ENCODE measurements at places on chromosomes 12 and 14.

DNA sequence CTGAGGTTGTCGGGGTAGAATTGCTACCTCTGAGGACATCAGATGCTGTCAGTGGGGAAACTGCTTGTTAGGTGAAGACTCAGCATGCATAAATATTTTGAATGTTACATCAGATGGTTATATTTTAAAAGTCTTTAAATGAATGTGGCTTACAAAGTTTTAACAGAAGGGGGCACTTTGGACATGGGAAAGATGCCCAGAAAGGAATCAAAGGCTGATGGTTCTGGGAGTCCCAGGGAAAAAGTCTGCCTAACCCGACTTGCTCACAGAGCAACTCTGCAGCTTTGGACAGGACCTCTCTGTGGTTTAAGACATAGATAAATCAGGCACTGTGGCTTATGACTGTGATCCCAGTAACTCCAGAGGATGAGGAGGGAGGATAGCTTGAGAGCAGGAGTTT, 474.9 kb downstream of the ATP23 start:
- DNase-seq = peak; percentile 91

DNA sequence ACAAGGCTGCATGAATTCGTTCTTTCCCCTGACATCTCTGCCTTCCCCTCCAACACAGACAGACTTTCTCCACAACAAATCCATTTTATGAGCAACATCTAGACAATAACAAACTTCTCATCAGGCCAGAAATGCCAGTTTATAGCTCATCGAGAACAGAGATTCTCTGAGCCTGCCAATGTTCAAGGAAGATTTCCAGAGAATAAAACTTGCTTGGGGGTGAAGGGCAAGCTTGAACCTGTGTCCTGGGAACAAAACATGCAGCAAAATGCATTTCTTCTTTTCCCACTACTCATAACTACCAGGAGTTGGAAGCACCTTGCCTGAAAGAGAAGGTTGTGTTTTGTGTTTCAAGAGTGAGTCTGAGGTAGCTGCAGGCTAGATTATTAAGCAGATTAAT, 6.8 kb downstream of the MAP1LC3B2 start:
- DNase-seq = no peak

DNA sequence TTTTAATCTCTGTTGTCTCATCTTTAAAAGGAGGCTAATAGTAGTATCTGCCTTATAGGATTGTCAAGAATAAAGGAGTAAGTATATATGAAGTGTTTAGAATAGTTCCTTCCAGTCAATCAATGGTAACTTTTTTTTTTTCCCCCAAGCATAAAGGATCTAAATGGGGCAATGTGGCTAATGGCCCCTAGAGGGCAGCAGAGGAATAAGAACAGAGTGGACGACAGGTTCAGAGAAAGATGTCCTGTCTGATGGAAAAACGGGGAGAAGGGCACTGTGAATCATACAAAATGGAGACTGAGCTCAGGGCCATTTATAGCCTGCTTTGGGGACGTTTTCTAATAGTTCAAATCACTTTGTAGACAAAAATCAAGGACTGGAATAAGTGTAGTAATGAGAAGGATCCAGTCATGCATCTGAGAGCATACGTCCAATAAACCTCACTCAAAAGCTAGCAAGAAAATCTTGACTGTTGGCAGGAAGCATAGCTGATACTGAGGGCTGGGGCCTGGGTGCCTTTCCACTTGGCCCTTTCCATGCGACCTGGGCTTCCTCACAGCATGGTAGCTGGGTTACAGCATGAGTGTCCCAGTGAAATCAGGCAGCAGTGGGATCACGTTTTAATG, 51.3 kb downstream of the IFNG-AS1 start:
- DNase-seq = peak; percentile 77

GRCh38 chr12:56220611-56221231, 1.0 kb downstream of the RNF41 start:
- DNase-seq = peak; percentile 53

DNA sequence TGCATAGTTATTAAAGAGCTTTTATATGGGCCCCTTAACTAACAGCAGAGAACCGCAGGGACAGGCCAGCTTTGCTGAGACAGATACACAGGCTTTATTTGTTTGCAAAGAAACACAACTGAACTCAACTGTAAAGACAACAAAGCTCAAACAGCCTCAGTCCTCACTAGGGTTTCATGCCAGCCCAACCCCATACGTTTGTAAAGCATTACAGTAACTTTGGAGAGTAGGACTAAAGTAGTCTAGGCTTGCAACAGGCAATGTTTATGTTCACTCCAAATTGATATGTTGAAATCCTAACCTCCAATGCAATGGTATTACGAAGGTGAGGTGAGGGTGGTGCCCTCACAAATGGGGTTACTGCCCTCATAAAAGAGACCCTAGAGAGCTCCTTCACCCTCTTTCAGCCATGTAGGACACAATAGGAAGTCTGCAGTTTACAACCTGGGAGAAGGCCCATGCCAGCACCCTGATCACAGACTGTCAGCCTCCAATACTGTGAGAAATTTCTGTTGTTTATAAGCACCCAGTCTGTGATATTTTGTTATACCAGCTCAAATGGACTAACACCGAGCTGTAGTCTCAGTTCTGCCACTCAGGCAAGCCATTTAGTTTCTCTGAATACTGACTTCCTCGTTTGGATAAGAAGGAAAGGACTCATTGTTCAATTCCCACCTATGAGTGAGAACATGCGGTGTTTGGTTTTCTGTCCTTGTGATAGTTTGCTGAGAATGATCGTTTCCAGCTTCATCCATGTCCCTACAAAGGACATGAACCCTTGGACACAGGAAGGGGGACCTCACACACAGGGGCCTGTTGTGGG, 35.2 kb downstream of the PPM1H start:
- no peak for DNase-seq

DNA sequence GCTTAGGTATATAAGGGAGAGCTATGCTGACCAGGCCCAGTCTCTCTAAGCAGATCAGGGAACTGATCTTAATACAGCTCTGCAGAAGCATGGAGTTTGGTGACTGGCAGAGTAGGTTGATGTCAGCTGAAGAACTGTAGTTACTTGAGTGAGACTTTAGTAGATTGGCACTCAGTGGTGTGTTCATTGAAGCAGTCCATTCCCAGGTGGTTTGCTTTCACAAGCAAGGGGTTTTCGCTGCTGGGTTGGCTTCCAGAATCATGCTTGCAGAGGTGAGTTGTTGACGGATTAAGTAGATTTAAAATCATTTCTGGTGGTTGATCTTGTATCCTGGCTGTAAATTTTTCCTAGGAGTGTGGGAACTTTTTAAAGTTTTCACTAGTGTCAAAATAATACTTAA, 6.5 kb upstream of the DHRS7 start:
- DNase-seq = no peak

GRCh38 chr14:59018460-59018859, 170.0 kb upstream of the DAAM1 start:
- DNase-seq = no peak

- DNase-seq = no peak
Measured at GRCh38 chr12:8082808-8083100, 680 bp downstream of the NECAP1 start.

DNA sequence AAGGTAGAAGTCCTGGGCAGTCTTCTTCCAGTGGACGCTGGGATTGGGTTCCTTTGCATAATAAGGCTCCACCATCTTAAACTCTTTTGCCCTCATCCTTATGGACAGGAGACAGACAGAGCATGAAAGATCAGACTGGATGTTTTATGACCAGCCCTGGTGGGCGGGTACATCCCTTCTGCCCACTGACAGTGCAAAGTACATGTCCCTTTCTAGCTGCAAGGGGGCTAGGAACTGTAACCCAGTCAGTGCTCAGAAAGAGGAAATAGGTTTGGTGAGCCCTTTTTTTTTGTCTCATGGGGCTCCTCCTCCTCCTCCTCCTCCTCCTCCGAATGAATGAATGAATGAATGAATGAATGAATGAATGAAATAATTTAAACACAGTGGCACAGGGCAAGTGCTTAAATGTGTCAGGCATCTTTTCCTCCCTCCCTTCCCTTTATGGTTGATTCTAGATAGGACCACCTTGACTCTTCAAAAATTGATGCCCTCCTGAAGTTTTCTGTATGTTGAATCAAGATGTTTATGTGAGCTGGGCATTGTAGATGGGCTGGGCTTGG, 36.4 kb upstream of the HNF1A start:
- no peak for DNase-seq

GRCh38 chr12:30440826-30441602, 254.7 kb downstream of the IPO8 start:
- peak; percentile 34 for DNase-seq

- DNase-seq = no peak
Measured at GRCh38 chr12:106142591-106143261, 4.0 kb upstream of the NUAK1 start.

- no peak for DNase-seq
Measured at GRCh38 chr14:105576525-105577088, 50.2 kb downstream of the TMEM121 start.

DNA sequence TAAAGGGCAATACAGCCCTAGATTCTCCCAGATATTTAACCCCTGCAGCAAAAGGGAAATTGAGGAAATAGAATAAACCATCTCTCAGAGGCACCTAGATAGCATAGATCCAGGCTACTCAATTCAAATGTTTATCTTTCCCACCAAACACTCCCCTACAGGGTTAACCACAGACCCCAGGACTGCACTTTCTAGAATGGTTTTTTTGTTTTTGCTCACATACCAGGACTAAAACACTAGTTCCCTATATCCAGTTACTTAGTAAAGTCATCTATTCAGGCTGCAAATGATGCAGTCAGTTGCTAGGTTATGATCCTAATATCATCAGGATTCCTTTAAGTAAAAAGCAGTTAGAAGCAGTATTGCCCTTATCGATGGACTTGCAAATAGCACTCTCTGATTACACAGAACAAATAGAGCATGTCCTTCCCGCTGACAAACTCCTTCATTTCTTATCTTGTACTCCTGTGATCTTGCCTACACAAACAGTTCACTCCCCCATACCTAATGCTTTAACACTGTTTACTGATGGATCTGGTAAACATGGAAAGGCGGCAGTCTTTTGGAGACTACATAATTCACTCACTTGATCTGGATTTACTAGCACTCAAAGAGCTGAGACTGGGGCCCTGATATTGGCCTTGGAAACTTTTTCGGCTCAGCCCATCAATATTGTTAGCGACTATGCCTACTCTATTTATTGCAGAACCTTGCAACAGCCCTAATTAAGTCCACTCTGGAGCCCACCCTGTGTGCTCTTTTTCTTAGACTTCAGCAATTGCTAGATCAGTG, 257.2 kb upstream of the DIO2 start:
- DNase-seq = no peak

DNA sequence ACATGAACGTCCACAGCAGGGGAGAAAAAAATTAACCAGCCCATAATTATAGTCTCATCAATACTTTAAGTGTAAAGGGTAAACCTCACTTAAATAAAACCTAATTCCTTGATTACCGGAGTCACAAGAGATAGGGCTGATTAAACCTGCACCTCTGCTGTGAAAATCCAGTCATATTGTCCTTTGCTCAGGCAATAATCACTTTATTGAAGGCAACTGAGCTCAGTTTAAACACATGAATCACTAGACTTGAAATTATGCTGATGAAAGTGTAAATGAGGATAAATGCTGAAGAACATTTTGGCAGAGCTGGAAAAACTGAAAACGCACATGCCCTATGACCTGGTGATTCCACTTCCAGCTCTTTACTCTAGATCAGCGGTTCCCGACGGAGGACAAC, 6.7 kb upstream of the HRK start:
- no peak for DNase-seq

GRCh38 chr12:106673141-106673540, 90.3 kb downstream of the RFX4 start:
- DNase-seq = no peak

DNA sequence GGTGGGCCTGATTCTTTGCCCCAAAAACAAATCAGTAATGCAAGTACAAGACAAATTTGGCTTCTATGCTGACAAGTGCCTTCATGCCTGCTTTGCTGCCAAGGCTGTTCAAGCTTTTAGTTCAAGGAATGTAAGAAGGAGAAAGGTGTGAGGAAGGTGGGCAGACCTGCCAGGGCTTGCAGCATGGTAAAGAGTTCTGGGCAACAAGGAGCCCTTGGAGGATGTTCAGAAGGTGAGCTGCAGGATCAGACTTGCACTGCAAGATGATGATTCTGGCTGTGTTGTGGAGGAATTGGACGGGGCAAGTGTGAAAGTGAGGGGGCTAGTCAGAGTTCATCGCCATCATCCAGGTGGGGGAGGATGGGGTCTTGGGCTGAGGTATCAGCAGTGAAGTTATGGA, 167.9 kb downstream of the NUAK1 start:
- no peak for DNase-seq

GRCh38 chr12:11823043-11823442, 173.6 kb downstream of the ETV6 start:
- peak; percentile 34 for DNase-seq

- no peak for DNase-seq
Measured at GRCh38 chr14:71449316-71450055, 482.7 kb upstream of the RGS6 start.

GRCh38 chr14:25667387-25667786, 617.4 kb upstream of the STXBP6 start:
- no peak for DNase-seq

GRCh38 chr12:64744422-64745258, 14.6 kb downstream of the GNS start:
- peak; percentile 51 for DNase-seq

- no peak for DNase-seq
Measured at GRCh38 chr12:11896417-11896929, 174.3 kb upstream of the BCL2L14 start.

DNA sequence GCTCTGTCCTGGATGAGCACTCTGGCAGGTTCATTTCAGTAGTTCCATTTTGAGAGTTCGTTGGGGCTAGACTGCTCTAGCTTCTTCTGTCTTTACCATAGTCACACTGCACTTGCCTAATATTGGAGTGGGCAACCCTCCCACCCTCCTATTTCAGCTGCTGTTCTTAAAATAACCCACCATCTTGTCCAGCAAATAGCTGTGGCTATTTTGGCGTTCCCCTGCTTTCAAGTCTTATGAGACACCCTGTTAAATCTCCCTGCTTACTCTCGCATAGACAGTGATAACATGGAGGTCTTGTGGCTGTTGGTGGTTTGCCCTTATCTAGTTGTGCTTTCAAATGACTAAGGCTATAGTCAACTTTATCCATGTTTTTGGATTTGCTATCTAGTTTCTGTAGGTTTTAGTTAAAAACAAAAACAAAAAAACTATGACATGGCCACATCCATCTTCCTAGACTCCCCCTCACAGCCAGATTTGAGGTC, 65.5 kb downstream of the LRP6 start:
- no peak for DNase-seq

GRCh38 chr14:24425704-24426103, 3.8 kb downstream of the CBLN3 start:
- peak; percentile 48 for DNase-seq

- no peak for DNase-seq
Measured at GRCh38 chr12:74614426-74614825, 76.8 kb downstream of the ATXN7L3B start.

- peak; percentile 99 for DNase-seq
Measured at GRCh38 chr12:124917135-124917840, 2.8 kb upstream of the UBC start.

- DNase-seq = peak; percentile 63
Measured at GRCh38 chr12:107131832-107132616, 38.7 kb upstream of the CRY1 start.

All from M059J (cell line).